ENCODE measurements at places on chromosomes 7 and 10. TPM values are rescaled to one million over a fixed set of nuclear protein-coding genes. Genes with fewer than 3 reads are reported as not detected.

The PRSS2 gene
- total RNA-seq: not detected

The DEPP1 gene
- 50.4 TPM for total RNA-seq

The LRRC17 gene
- total RNA-seq: 39.7 TPM

The TNPO3 gene
- total RNA-seq: 46.0 TPM

The LIPN gene
- not detected for total RNA-seq

The CYP2C9 gene
- total RNA-seq: not detected
